GM04503 (cell line): ENCODE measurements at places on chromosomes 12 and 14.

DNA sequence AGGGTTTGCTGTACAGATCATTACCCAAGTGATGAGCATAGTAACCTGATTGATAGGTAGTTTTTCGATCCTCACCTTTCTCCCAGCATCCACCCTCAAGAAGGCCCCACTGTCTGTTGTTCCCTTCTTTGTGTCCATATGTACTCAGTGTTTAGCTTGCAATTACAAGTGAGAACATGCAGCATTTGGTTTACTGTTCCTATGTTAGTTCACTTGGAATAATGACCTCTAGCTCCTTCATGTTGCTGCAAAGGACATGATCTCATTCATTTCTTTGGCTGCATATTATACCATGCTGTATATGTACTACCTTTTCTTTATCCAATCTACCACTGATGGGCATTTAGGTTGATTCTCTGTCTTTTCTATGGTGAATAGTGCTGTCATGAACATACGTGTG is 181.6 kb upstream of the FOXG1 start:
- no peak for DNase-seq

DNA sequence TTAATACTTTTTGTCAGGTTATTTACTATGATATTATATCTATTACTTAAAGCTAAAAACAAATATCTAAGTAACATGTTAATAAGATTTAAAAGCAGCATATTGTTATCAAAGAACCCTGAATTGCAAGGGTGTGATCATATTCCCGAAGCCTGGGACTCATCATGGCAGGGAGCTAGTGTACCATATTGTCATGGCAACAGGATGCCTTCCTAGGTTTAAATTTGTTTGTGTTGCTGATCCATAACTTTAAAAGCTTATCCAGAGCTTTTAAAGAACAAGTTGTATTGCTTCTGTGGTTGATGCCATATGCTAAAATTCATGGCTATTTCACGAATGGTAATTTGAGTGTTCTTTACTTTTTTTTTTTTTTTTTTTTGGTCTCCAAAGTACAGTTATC is 500.5 kb downstream of the NAV3 start:
- DNase-seq: no peak

DNA sequence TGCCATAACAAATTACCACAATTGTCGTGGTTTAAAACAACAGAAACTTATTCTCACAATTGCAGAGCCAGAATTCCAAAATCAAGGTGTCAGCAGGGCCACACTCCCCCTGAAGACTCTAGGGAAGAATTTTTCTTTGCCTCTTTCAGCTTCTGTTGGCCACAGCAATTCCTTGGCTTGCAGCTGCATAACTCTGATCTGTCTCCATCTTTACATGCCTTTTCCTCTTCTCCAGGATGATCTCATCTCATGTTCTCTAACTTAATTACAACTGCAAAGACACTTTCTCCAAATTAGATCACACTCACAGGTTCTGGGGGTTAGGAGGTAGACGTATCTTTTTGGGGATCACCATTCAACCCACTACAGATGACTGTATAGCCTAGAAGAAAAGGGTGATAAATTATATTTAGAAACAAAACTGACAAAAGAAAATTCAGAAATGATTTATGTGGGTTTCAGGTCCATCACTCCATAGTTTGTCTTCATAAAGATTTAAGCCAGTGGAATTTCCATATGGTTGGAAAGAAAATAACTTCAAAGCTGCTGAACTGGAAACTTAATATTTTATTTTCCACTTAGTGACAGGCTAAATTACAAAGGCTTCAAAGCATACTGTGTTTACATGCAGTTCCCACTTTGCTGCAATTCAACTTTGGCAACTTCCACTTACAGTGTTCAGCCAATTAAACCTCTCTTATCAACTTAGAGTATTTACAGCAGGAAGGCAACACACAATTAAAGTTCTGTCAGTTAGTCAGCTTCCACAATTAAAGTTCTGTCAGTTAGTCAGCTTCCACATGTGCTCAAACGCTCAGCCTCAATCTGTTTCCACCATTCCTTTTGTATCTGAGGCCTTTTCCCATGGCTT is 213.3 kb downstream of the EPS8 start:
- DNase-seq: no peak

DNA sequence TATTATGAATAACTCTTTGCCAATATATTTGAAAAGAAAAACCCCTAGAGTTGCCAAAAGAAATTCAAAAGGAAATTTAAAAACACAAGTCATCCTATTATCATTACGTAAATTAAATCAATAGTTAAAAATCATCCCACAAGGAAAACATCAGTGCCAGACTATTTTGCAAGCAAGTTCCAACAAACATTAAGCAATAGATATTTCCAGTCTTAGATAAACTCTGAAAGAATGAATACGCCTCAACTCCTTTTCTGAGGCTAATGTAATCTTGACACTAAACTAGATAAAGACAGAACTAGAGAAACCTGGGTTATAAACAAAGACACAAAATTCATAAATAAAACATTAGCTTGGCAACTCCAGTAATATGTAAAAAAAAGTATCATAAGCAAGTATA is 245.9 kb downstream of the FOXN3 start:
- no peak for DNase-seq

DNA sequence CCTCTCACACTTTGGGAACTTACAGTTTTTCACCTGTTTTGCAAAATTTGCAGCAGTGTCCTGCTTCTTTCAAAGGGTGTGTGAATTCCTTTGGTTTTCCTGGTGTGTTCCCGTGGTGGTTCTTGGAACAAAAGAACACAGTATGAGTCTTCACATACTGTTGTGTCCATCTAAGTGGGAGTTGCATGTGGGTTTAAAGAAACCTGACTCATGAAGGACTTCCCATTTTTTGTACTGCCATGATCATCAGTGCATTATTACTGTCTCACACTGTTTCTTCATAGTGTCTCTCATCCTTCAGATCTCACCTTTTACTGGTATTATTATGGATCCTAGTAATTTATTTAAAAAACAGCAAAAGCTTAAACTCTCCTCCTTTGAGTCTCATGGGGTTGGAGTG is 3.8 kb upstream of the GZMH start:
- no peak for DNase-seq

DNA sequence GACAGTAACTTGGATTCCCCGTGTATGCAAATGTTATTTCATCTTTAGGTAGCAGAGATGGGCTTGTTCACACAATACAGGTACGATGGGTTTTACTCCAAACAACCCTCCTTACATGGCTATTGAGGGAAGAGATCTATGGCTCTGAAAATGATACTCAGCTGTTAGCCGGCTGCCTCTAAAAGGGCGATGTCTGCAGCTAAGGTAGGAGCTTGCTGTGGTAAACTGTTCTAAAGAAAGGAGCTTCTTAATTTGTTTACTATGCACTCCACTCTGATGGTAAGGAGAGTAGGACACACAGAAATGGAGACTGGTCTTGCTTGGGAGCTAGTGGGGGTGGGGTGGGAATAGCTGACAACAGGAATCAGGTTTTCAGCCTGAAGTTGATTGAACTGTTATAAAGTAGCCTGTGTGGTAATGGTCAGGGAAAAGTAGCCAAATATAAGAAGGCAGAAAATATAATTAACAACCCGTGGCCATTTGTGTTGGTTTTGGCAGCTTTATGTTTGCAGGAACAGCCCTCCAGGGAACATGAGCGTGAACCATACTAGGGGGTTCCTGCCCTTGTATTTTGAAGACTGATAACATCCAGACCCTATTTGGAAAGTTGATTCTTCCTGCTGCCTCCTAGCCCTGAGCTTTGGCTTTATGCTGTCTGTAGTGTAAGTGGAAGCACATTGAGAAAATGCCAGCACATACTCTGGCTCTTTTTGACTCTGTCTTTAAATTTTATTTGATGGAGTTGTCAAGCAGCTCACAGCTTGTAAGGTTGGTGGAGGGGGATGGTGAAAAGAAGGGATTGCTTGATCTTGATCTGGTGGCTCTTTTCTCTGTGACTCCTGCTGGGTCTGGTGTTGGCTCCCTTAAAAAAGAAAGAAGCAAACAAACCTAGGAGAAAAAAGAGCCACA is 929.8 kb downstream of the DIO2 start:
- no peak for DNase-seq

DNA sequence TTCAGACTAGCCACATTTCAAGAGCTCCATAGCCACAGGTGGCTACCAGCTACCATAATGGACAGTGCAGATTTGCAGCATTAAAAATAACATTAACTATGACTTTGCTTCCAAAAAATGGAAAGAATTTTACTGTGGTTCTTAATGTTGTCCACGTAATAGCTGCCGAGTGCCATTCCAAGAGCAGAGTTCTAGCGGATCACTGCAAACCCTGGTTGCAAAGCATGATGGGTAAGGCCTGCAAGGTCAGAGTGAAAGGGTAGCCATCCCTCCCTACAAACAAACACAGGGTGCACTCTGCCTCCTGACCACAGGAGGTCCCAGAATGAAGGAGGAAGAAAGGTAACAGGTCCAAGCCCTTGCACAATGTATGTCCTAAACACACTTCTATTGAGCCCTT is 157.6 kb downstream of the DPF3 start:
- DNase-seq: peak; percentile 83

DNA sequence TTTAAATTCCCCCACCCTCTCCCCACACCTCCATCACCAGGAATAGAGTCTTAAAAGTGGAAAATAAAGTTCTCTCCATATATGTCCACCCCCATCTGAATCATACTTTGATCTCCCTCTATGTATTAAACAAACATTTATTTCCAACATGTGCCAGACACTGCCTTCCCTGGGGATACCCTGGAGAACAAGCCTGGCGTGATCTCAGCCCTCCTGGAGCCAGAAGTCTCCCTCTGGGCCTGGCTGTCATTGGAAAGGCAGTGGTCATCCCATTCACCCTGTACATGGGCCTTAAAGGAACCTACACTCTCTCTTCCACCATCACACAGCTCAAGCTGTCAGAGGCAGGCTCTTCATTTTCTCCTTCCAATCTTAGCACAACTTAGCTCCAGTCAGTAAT is 143.6 kb downstream of the EMP1 start:
- no peak for DNase-seq

GRCh38 chr12:4849795-4850345 is 59.8 kb upstream of the KCNA1 start:
- no peak for DNase-seq

DNA sequence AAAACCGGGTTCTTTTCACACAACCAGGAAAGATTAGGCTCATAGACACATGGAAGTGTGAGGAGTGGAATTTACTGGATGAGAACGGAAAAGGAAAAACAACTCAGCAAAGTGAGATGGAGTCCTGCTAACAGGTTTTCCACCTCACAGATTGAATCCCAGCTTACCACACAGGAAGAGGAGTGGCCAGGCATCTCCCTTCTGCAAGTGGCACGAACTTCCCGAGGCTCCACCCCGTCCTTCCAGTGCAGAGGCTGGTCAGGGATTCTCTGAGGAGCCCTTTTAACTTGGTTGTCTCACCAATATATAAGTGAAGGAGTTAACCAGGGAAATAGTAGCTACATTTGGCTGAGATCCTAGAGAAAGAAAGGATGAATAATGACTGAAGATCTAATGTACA is 102.8 kb downstream of the SCAF11 start:
- DNase-seq: no peak

GRCh38 chr12:93322784-93323183 is 54.9 kb upstream of the NUDT4 start:
- no peak for DNase-seq

DNA sequence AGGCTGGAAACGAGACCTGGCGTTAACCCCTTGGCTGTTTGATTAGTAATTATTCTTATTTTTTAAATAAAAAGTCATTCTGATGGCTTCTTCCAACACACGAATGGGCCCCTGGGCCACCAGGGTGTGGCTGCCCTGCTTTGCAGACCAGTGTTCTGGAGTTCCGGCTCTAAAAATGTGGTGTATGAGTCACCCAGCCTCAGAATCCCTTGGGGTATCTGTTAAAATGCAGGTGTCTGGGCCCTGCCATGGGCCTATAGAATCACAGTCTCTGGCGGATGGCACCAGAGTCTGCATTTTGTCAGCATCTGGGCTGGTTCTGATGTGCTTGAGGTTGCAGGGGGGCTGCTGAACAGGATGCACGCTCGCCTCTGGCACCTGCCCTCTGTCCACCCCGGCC is 2.5 kb upstream of the PSMC1 start:
- DNase-seq: no peak

DNA sequence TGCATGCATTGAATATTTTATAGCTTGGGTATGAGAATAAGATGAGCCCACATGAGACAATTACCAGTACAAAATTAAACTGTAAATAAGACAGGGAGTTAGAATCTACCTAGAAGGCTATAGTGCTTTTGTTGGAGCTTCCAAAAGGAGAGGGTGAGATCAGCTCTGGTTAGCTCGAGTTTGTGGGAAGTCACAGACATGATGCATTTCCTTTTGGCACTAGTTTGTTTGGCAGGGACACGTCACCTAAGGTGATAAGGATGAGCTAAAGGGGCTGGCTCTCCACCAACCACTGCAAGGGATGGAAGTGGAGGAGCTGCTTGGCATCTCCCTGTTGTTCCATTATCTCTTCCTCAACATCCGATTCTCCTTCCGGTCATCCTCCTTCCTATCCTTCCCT is 48.5 kb upstream of the CPM start:
- DNase-seq: no peak

DNA sequence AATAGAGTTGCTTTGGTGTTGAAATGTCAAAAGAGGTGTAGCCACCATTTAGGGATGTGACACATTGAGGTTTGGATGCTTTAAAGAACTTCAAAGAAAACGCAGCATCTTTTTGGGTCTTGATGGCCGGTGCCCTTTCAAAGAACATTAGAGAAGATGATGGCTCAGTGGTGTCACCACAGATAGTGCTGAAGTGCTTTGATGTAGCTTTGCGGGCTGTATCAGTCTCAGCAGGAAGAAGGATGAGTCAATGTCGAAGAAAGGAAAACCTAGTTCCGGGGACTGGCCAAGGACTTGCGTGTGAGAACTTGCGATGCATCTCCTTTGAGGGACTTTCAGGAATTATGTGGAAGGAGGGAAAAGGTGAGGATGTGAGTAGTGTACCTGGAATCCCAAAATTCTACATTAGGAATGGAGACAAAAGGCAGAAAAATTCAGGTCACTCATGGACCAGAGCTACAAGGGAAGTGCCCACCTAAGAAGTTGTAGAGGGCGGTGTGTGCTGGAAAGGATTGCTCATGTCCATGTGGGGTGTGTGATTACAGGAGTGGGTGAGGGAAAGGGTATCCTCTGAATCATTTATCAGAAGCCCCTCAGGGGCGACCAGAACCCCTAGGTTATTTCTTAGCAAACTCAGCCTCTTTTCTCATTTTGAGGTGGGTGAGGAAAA is 39.7 kb upstream of the GZMB start:
- no peak for DNase-seq
